ENCODE measurements at places on chromosomes 6 and 20. TPM values are rescaled to one million over a fixed set of nuclear protein-coding genes. Genes with fewer than 3 reads are reported as not detected.

PDE10A gene
- 1.7 TPM for total RNA-seq

GJA10 gene
- total RNA-seq = not detected

BMP7 gene
- total RNA-seq = not detected

TNFRSF6B gene
- total RNA-seq = 0.09 TPM

PAX1 gene
- not detected for total RNA-seq

TCF21 gene
- 1.1 TPM for total RNA-seq

ACTR5 gene
- total RNA-seq = 5.0 TPM

UBE2V1 gene
- 27.9 TPM for total RNA-seq

SLPI gene
- total RNA-seq = 60.1 TPM

LAMP5 gene
- total RNA-seq = 0.08 TPM

PM20D2 gene
- 12.4 TPM for total RNA-seq

IMPG1 gene
- not detected for total RNA-seq

MYLIP gene
- total RNA-seq = 5.8 TPM

RIMS4 gene
- total RNA-seq = not detected

MAVS gene
- 17.2 TPM for total RNA-seq

GRCh38 chr6:3328145-3328544 is 69.4 kb downstream of the PSMG4 start:
- DNase-seq = no peak

GRCh38 chr6:152399399-152399798 is 237.8 kb downstream of the SYNE1 start:
- DNase-seq = no peak

- no peak for DNase-seq
Observed at GRCh38 chr6:42320762-42321161, 103.1 kb upstream of the MRPS10 start.

DNA sequence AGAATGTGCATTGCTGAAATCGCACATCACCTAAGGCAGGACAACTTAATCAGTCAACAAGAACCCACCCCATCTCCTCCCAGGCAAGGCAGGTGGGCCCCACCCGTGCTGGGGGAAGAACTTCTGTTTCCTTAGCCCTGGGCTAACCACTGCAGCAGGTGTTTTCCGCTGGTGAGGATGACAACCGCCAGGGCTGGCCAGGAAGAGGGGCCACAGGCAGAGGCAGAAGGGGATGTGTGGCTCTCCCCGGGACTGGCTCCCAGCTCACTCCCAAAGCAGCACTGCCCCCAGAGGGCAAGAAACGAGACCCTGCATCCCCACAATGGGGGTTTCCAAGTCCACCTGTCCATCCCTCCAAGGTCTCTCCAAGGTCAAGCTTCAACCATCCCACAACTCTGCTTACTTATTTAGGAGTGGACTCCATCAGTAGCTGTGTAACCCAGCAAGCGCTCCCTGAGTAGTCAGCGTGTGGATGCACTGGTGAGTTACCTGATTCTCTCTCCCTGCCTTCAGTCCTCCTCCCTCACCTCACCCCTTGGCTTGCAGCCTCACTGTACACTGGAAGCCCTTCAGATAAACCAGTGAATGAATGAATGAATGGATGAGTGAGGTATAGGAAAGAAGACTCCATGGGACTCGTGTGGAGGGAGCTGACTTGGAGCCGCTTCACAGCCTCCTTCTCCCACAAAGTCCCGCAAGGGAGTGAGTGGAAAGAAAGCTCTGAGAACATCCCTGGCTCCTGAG is 168.2 kb upstream of the CST7 start:
- DNase-seq = no peak

GRCh38 chr6:144555066-144555465 is 269.9 kb downstream of the UTRN start:
- no peak for DNase-seq

GRCh38 chr6:113148566-113148965 is 708.6 kb upstream of the MARCKS start:
- no peak for DNase-seq

GRCh38 chr6:147251072-147251471 is 46.9 kb downstream of the STXBP5 start:
- no peak for DNase-seq

- DNase-seq = no peak
Observed at GRCh38 chr20:44851545-44851944, 34.0 kb upstream of the YWHAB start.

GRCh38 chr6:11947575-11947974 is 64.5 kb upstream of the HIVEP1 start:
- no peak for DNase-seq

DNA sequence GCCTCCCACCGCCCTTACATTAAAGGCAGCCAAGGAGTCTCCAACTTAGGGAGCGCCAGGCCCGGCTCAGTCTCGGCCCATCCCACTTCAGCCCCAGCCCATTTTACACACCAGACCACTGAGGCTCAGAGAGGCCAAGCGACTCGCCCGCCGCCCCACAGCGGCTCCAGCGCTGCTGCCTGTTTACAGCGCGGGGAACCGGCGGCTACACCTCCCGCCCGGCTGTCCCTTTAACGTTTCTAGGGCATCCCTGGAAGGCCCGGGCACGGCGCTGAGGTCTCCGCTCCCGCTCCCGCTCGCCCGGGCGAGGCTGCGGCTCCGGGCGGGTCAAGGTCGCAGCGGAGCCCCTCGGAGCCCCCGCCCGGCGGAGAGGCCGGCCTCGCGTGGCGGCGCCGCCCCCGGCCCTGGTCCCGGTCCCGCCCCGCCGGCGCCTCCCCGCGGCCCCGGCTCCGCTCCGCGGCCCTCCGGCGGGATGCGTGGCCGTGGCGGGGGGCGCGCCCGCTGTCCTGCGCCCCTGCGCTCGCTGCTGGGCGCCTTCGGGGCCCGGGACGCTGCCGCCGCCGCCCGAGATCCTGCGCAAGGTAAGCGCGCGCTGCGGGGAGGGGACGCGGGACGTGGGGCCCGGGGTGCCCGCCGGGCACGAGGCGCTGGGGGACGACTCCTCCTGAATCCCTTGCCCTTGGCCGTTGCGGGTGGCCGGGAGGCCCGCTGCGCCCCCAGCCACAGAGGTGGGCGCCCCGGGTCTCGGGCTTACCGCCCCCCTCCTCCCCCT is 27.1 kb upstream of the PHACTR3 start:
- DNase-seq = no peak

GRCh38 chr6:17998003-17998402 is 10.6 kb upstream of the KIF13A start:
- DNase-seq = no peak

GRCh38 chr6:119463081-119463626 is 113.6 kb upstream of the MAN1A1 start:
- DNase-seq = no peak

DNA sequence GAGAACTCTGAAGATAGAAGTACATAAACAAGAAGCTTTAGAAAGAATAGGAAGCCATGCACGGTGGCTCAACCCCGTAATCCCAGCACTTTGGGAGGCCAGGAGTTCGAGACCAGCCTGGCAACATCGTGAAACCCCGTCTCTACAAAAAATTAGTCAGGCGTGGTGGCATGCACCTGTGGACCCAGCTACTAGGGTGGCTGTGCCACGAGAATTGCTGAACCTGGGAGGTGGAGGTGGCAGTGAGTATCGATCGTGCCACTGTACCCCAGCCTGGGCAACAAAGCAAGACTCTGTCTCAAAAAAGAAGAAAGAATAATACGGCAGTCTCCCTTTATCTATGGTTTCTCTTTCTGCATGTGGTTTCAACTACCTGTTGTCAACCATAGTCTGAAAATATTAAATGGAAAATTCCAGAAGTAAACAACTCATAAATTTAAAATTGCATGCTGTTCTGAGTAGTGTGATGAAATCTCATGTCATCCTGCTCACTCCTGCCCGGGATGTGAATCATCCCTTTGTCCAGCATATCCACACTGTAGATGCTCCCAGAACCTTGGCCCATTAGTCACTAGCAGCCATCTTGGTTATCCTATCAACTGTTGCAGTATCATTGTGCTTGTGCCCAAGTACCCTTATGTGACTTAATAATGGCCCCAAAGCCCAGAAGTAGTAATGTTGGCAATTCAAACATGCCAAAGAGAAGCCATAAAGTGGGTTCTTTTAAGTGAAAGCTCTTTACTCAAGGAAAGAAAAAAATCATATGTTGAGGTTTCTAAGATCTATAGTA is 22.1 kb downstream of the DEK start:
- no peak for DNase-seq

DNA sequence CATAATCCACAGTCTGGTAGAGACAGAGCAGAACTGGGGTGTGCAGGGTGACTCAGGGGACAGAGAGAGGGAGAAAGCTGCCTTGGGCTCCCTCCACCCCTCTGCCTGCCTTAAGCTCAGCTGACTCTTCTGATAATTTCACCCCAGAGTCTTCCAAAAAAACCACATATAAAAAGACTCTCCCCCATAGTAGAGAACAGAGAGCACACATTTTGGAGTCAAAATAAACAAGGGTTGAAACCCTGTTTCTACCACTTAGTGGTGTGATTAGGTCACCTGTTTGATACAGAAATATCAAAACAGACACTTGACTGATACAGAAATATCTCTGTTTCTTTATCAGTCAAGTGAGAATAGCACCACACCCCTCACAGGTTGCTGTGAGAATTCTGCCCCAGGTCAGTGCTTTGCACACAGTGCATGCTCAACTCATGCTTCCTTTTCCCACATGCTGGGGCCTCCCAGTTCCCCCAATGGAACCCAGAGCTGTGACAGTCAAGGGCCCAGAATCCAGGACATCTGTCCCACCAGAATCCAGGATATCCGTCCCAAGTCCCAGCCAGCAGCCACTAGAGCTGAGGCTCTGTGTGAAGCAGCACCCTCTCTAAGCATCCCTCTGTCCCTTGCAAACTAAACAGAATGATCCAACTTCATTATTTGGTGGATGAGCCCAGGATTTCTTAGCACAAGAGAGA is 1.2 kb downstream of the TREML2 start:
- no peak for DNase-seq

GRCh38 chr6:144365271-144365670 is 80.1 kb downstream of the UTRN start:
- no peak for DNase-seq

- no peak for DNase-seq
Observed at GRCh38 chr6:158531970-158532369, 27.9 kb upstream of the TMEM181 start.

GRCh38 chr6:2497922-2498623 is 252.6 kb downstream of the MYLK4 start:
- DNase-seq = no peak

GRCh38 chr20:4925842-4926530 is 75.3 kb downstream of the SLC23A2 start:
- DNase-seq = no peak

- DNase-seq = no peak
Observed at GRCh38 chr6:35356391-35356790, 14.0 kb downstream of the PPARD start.

DNA sequence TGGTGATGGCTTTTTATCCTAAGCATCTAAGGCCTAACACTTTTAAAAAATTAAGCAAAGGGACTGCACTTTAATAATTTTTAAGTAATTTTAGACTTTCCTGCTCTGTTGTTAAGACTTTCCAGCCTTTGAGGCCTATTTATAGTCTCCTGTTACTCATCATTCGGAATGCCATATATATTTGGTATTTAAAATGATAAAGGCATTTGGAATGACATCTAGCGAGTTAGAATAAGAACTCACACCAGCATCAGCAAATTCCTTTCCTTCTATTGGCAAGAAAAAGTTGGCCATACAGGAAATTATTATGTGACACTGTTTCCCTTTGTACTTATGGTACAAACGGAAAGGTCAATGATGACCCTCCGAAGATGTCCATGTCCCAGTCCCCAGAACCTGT is 88.1 kb upstream of the STMND1 start:
- no peak for DNase-seq

DNA sequence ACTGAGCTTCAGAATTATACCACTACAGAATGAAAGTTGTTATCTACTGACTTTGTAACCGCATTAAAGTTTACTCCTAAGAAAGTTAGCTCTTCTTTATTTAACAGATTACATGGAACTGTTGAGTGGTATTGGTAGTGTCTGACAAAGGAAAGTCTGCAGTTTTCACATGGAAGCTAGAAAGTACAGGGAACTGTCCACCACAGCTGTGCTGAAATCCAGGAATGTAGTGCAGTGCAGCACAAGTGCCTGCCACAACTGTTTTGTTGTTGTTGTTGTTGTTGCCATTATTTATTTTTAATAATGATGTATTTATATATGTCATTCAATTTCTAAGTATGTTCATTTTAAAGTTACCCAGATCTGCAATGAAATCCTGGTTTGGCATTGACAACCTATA is 464.9 kb downstream of the TBC1D32 start:
- no peak for DNase-seq

DNA sequence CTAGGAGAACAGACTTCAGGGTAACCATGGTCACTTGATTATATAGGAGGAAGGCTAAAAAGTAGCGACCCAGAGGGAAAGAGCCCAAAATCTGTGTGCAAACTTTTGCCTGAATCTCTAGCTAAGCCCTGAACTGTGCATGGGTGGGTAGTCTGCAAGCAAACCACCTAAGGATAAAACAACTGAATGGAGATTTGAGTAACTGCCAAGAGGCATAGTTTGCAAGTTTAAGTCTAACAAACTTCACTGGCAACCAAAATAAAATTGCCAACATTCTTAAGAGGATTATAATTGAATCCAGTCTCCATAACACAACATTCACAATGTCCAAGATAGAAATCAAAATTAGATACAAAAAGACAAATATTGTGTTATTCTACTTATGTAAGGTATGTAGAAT is 192.0 kb upstream of the PLN start:
- DNase-seq = no peak

DNA sequence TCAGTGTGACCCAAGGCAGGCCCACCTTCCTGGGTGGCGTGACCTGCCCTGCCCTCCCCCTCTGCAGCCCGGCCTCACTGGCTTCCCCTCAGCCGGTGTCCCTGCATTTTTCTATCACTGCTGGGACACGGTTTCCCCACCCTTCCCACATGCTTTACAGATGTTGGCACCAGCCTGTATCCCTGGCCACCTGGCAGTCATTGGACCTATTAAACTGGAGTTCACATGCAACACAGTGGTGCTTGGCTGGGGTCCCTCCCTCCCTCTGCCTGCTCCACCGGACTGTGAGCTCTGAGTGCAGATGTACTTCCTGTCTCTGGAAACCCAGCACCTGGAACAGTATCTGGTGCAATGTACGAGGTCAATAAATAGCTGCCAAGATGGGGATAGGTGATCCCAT is 25.5 kb upstream of the STX16 start:
- no peak for DNase-seq

GRCh38 chr6:11833626-11834592 is 55.3 kb upstream of the ADTRP start:
- DNase-seq = no peak

GRCh38 chr6:155389130-155389529 is 66.5 kb downstream of the NOX3 start:
- no peak for DNase-seq

DNA sequence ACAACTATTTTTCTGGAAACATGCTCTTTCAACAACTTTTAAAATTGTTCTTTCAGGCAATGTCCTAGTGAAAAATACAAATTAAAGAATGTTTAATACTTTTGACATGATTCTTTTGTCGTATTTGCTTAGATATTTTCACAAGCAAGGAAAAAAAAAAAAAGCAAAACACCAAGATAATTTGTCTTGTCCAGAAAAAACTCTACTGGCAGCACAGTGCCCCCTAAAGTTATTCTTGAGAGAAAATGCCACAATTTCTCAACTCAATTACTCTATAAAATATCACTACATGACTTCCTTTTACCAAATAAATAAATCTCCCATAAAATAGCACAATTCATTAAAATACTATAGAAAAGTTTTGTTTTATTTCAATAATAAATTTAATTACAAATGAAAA is 652.5 kb upstream of the EPHA7 start:
- no peak for DNase-seq
